WTC11 (cell line): ENCODE measurements at places on chromosomes 16 and 17. TPM values are rescaled to one million over a fixed set of nuclear protein-coding genes. Genes with fewer than 3 reads are reported as not detected.
A peak's percentile ranks its signal among the peaks of the same experiment; 100 is the strongest.

GRCh38 chr16:4914528-4915225 lies 22.3 kb downstream of the PPL start:
- no peak for DNase-seq

GRCh38 chr17:29667969-29668368 lies 45.3 kb upstream of the CORO6 start:
- DNase-seq, result no peak

- no peak for DNase-seq
These were observed 45.6 kb upstream of the CLEC18B start for GRCh38 chr16:74466872-74467271.

GRCh38 chr16:10943064-10943353 lies 741 bp upstream of the DEXI start:
- DNase-seq, result no peak

DNA sequence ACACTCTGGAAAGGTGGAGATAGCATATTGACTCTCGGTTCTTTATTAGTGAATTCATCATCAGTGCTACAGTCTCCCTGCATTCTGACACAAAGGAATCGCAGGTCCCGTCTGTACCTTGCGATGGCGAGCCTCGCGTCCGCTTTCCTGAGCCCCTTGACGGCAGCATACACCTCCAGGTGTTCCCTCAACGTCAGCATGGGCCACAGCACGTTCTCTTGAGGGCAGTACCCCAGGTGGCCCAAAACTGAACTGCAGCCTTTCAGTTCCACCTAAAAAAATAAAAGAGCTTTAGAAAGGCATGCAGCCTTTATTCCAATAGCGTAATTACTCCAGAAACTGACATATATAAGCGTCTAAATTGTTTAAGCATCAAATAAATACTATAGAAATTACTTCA lies 24.2 kb upstream of the ABCA9 start:
- DNase-seq, result peak; percentile 79

DNA sequence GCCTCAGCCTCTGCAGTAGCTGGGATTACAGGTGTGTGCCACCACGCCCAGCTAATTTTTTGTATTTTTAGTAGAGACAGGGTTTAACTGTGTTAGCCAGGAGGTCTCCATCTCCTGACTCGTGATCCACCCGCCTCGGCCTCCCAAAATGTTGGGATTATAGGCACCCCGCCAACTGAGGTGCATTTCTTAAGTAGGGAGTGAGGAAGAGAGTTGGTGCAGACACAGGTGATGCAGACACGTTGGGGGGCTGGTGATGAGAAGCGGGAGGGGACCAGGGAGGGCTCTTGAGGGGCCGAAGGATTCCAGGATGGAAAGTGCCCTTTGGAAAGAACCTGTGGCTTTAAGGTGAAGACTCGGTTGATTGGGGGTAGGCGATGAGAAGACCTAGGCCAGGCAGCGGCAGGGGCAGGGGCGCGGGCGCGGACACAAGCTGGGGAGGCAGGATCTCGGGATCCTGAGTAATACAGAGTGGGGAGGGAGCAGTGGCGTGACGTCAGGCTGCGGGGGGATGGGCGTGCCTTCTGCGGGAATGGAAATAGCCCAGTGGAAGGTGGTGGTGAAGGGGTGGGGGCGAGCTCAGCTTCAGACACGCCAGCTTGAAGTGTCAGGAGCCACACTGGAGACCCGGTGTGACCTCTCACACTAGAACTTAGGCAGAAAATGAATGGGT lies 2.5 kb upstream of the ATP6V0C start:
- DNase-seq, result peak; percentile 60

DNA sequence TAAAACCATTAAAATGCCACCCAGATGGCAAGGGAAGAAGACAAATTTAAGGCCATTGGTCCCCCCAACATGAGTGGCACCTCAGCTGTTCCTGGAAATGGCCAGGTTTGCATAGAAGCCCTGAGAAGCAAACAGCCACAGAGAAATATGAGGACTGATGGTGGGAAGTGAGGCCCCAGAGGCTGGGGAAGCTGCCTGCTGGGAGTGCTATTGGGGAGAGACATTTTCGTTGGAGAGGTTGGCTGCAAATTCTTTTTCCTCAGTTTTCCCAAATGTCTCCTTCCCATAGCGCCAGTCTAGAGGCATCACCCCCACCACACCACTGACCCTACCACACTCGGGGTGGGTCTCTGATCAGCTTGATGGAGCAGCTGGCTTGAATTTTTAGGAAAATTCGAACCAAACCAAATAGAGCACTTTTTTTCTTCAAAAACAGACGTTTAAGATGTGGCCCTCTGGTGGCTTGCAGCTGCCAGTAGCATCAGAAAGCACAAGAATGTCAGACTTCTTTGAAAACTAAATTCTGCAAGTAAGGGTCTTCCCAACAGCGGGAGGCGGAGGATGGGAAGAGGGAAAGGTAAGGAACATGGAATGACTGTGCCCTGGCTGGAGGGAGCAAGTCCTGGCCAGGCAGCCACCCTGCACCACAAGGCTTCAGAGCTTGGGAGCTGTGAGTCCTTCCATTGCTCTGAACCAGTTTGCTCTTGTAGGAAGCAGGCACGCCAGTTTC lies 13.2 kb upstream of the SLC12A3 start:
- peak; percentile 40 for DNase-seq

DNA sequence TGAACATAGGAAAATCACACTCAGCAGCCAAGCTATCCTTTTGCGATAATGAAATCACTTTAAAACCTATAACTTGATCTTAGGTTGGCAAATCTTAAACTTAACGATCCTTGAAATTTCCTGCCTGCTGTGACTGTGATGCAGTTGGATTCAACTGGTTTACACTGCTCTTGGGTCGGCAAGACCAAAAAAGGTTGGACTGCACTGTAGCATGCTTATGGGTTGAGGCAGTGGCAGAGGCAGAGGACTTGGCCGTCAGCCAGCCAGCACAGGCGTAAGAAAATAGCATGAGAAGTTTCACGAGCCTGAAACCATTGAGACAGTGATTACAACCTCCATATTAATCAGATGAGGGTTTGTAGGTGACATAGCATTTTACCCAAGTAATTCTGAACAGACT lies 21.4 kb downstream of the WSB1 start:
- no peak for DNase-seq

GRCh38 chr16:86252596-86252995 lies 257.7 kb upstream of the FOXF1 start:
- peak; percentile 77 for DNase-seq

DNA sequence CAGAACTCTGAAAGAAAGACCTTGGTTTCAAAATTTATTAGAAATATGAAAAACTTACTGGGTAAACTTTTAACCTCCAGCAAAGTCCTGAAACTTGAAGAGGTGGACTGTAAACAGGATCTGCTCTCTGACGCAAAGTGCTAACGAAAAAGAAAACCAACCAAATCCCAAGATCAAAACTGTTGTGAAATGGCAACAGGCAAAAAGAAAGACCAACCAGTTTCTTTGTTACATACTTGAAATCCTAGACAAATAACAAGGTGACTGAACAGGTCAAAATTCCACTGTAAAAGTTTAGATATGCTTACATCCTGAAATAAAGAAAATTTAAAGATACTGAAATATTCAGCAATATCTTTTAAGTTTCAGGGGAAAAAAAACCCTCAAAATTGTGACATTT lies 44.2 kb downstream of the TRIM37 start:
- DNase-seq, result no peak

- DNase-seq, result peak; percentile 75
These were observed 138.4 kb downstream of the PRKCB start for GRCh38 chr16:23974223-23974622.

GRCh38 chr17:39352511-39352910 lies 48.9 kb downstream of the FBXL20 start:
- DNase-seq, result no peak

DNA sequence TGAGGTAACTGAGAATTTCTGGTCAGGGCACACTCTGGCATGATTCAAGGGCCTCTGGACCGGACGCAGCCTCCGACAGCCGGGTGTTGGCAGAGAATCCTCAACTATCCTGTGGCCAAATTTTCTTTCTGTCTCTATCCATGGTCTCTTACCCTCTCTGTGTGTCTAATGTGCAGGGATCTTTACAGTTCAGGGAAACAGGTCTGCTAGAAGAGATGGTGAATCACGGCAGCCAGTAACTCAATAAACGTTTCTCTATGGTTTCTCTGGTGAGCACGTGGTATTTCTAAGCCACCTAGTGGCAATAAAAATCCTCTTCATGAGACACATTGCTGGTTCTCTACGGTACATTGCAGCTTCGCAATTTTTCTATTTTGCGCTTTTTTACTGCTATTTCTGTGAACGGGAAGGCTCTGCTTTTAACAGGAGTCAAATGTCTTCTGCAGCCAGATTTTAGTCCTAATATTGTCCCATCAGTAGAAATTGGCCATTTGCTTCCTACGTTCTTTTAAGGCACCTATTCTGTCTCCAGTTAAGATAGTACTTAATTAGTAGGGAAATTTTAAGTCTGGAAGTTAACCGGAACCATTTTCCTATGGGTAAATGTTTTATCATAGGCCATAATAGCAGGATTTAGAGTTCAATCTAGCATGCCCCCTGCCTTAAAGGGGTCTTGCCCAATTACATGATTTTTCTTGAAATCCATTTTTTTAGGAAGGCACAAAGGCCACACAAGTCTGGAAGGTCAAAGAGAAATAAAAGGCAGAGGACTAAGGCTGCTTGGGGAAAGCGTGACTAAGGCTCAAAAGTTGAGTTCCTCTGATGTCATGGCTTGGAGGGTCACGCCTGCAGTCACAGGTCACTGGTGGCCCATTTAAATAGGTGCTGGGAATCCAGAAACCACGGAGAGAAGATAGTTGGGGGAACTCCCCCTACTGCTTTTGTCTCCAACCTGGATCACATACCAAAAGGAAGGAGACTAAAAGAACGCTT lies 31.5 kb downstream of the QPRT start:
- DNase-seq, result no peak

- DNase-seq, result no peak
These were observed 276.7 kb upstream of the DYNLRB2 start for GRCh38 chr16:80263848-80264694.

Gene AFMID
- total RNA-seq, result 45.1 to 58.7 TPM (median 48.8 TPM) in 3 replicates

Gene NEUROD2
- total RNA-seq, result not detected in 3 replicates

Gene MMP25
- total RNA-seq, result 41.2 to 49.0 TPM (median 43.3 TPM) in 3 replicates
